ENCODE measurements at places on chromosomes 11 and 22.

GRCh38 chr11:17148536-17148935 is 59.2 kb downstream of the PIK3C2A start:
- no peak for DNase-seq

GRCh38 chr11:64130618-64131017 is 35.3 kb downstream of the MACROD1 start:
- no peak for DNase-seq

- DNase-seq: no peak
These were observed 41.8 kb downstream of the MAP6 start for GRCh38 chr11:75626889-75627529.

DNA sequence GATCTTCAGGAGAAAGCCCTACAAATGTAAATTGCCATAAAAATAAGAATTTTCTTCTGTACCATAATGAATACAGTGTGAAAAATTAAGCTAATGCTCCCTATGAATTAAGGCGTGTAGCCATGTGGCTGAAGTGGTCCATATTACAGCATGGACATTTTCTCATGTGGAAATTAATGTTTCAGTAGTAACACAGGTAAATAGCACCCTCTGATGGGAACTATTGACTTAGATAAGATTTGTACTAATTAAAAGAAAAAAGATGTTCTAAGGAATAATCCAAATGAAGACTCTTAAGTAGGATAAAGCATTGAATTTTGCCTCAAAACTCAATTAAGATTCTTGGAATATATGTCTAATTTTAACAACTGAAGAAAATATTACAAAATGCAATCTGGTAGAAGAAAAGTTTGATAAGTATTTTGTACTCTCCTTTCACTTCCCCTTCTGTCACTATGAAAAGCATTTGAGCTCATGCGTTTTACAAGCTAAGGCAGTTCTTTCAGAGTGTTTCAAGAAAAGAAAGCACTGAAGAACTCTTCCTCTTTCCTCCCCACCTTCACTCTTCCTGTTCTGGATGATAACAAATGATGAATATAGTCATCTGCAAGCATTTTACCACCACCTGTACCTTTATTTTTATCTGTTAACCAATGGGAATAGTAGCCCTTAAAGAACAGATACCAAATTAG is 9.9 kb upstream of the OR8D2 start:
- no peak for DNase-seq

Data from D341Med (cell line).